Activated CD4-positive, alpha-beta memory T cell treated with anti-CD3 and anti-CD28 coated beads for 36 hours (primary cell): ENCODE measurements at places on chromosomes 5 and 9. TPM values are rescaled to one million over a fixed set of nuclear protein-coding genes. Genes with fewer than 3 reads are reported as not detected.

SLC45A2 gene
- not detected for total RNA-seq

RMI1 gene
- 22.6 TPM for total RNA-seq

SLC25A2 gene
- total RNA-seq: 0.19 TPM

CYLC2 gene
- not detected for total RNA-seq

NUP214 gene
- 45.5 TPM for total RNA-seq

NR5A1 gene
- not detected for total RNA-seq

SHC3 gene
- not detected for total RNA-seq

CER1 gene
- total RNA-seq: not detected

CCIN gene
- not detected for total RNA-seq

ZNF300 gene
- 0.85 TPM for total RNA-seq

SECISBP2 gene
- 34.7 TPM for total RNA-seq

ANKRD33B gene
- total RNA-seq: 10.0 TPM

ABO gene
- not detected for total RNA-seq

SPTAN1 gene
- total RNA-seq: 228 TPM

FOXD4L4 gene
- not detected for total RNA-seq

MATR3 gene
- 163 TPM for total RNA-seq

BASP1 gene
- total RNA-seq: 0.48 TPM

CCNO gene
- not detected for total RNA-seq

CACNA1B gene
- total RNA-seq: 0.02 TPM

HARS2 gene
- 26.9 TPM for total RNA-seq

TLE4 gene
- total RNA-seq: 14.3 TPM

CAMSAP1 gene
- total RNA-seq: 43.2 TPM

ZNF483 gene
- total RNA-seq: 2.9 TPM

IL3 gene
- total RNA-seq: 23.1 TPM

PCDHB10 gene
- total RNA-seq: not detected

CCNI2 gene
- total RNA-seq: 2.7 TPM

LCNL1 gene
- not detected for total RNA-seq

GCNT4 gene
- 2.4 TPM for total RNA-seq

MAST4 gene
- total RNA-seq: 30.2 TPM

HK3 gene
- 0.62 TPM for total RNA-seq

LHX3 gene
- total RNA-seq: not detected
